EL (cell line): ENCODE measurements at places on chromosomes 1 and 21.

- peak; percentile 69 for DNase-seq
Observed at GRCh38 chr1:87182611-87183010, 146.1 kb upstream of the LMO4 start.

- peak; percentile 71 for DNase-seq
Observed at GRCh38 chr1:180926164-180926981, 13.7 kb downstream of the KIAA1614 start.

DNA sequence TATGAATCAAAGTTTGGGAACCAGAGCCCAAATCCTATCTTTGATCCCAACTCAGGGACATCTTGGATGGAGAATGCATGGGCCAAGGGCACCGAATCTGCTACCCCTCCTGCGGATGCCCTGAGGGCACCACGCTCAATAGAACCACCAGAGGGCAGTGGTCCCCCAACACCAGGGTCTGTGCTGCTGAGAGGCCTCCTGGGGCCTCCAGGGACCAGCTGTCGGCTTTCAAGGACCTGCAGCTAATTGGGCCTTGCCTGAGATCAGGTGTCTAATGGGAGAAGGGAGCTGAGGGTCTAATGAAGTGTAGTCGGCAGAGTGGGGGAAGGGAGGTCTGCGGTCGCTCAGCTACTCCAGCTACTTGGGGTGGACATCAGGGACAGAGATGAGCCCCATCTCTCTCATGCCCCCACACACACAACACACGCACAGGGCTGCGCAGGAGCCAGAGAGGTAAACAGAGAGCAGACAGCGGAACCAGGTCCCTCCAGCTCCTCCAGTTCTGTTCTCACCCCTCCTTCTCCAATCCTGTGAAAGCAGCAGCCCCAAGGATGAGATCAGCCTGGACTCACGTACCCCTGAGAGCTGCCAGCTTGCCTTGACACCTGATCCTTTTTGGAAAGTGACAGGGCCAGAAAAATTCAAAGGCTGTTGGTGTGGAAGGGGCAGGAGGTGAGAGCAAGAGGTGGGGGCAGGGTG, 34.9 kb upstream of the PPP1R15B start:
- DNase-seq, result peak; percentile 61

DNA sequence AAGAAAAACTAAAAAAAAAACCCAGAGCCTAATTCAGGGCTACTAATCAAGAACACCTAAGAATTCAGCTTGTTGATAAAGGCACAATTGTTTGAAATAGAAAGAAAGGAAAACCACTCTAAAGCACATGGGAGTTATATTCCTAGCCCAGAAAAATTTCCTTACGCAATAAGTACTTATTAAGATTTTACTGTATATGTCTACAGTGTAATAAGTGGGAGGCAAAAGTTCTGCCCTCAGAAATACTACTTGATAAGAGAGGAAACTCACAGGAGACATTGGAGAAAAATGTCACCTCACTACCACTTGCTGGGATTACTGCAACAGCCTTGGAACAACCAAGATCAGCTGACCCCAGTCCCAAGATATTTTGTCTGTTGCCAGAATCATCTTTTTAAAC, 66.1 kb downstream of the IARS2 start:
- DNase-seq, result no peak

DNA sequence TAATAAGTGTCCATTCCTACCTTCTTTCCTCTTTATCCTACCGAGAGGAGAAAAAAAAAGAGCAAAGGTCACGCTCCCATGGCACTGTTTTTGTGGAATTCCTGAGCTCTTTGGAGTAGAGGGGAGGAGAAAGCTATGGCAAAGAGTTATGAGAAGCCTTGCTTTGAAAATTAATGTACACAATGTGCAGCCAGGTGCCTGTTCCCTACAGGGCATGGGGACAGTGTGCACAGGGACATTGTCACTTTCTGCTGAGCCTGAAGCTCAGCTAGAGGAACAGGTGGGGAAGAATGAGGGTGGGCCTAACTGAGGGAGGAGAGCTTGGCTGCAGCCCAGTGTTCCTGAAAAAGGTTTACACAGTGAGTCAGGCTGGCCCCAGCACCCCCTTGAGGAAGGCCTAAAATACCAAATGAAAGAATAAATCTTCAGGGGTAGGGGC, 66.1 kb downstream of the PLXNA2 start:
- peak; percentile 24 for DNase-seq

GRCh38 chr1:15176898-15177665, 23.5 kb downstream of the TMEM51 start:
- no peak for DNase-seq

GRCh38 chr1:185835191-185835590, 101.0 kb downstream of the HMCN1 start:
- DNase-seq, result no peak

DNA sequence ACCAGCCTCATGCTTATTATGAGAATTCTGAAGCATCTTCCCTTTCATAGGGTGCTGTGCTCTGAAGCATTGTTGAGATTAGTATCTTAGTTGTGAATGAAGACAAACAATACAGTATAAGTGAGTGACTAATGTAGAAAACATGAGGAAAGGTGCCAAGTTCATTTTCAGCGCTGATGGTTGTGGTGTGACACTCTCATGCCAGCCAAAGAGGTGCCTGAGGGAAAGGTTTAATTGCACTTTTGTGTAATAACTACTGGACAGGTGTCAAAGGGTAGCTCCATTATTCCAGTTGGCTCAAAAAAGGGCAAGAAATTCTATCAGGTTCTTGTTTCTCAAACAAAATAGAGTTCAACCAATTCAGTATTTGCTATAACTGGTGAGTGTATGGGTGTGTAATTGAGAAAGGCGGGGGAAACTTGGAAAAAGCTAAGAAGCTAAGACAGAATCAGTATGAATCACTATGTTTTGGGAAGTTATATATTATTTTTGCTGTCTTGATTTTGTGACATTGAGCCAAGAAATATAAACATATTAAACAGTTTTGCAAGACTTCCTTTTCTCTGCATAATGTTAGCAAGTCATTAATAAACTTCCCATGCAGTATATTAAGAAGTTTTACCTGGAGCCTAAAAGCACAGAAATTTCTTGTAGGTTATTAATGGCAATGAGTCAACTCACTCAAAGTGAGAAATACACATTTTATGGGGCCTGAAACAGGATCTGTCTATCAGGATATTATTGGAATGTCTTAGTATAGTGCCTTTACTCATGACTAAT, 31.8 kb downstream of the KCNK2 start:
- DNase-seq, result peak; percentile 89
